ENCODE measurements at places on chromosomes 4 and X.

GRCh38 chrX:23782455-23782854, 518 bp upstream of the SAT1 start:
- H3K27ac ChIP-seq, result peak overlapping the region; percentile 94
- DNase-seq, result no peak
- H3K36me3 ChIP-seq, result peaks cover 9% of the 10 kb centered on the region
- H3K4me3 ChIP-seq, result peak overlapping the region; percentile 72

GRCh38 chr4:3070709-3071500, 3.4 kb downstream of the HTT-AS start:
- no peak overlapping the region for H3K4me3 ChIP-seq
- no peak overlapping the region for H3K27ac ChIP-seq
- DNase-seq, result no peak
- H3K4me1 ChIP-seq, result peaks cover 20% of the 10 kb centered on the region
- no peaks in the 10 kb centered on the region for H3K36me3 ChIP-seq
- H3K27me3 ChIP-seq, result no peaks in the 10 kb centered on the region

DNA sequence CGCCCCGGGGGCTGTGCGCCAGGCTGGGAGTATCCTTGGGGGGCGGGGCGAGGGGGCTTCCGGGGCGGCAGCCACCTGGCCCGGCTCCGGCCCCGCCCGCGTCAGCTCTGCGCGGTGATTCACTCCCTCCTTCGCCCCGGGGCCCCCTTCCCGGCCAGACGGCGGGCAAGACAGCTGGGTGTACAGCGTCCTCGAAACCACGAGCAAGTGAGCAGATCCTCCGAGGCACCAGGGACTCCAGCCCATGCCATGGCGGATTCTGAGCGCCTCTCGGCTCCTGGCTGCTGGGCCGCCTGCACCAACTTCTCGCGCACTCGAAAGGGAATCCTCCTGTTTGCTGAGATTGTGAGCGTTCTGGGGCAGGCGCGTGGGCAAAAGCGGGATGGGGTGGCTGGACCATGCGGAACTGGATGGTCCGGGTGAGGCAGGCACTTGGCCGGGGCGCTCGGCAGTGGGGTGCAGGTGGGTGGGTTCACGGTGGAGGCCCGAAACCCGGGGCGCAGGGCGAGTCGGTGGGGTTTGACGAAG, at the start of gene PLP2:
PLP2 (plus strand) TSS at position 147 of the 528 bp plus-strand sequence; CDS start at position 250, 103 bp downstream.
- DNase-seq, result no peak
- no peaks in the 10 kb centered on the region for H3K36me3 ChIP-seq
- H3K27me3 ChIP-seq, result no peaks in the 10 kb centered on the region
- H3K4me3 ChIP-seq, result peak within 1 kb of the TSS; percentile 87
- H3K27ac ChIP-seq, result peak within 1 kb of the TSS; percentile 97
- H3K4me1 ChIP-seq, result peaks cover 16% of the 10 kb centered on the region

DNA sequence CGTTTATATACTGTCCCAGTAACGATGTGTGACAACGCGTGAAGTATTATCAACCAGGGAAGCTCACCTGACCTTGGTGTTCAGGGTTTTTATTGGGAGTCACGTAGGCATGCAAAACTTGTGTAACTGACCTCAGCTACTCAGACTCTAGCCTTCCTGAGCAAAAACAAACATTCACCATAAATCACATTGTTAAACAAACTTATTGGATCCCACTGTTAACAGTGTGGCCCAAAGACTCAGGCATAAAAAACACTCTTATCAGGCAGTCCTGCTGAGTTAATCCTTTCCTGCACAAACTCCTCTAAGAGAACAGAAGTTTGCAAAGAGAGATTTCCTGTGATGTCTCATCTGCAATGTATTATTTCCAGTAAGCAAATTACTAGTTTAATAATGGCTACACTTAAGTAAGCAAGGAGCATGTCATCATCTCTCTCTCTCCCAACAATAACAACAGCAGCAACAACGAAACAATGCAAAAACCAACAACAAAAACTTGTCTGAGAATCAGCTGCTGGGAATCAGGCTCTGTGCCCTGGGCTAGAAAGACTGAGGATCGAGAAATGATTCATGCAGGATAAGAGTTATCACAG, 12.0 kb downstream of the GAGE1 start:
- H3K36me3 ChIP-seq, result no peaks in the 10 kb centered on the region
- H3K27ac ChIP-seq, result no peak overlapping the region
- H3K4me3 ChIP-seq, result no peak overlapping the region
- H3K27me3 ChIP-seq, result no peaks in the 10 kb centered on the region

GRCh38 chrX:119008110-119008744, 33.8 kb downstream of the LONRF3 start:
- H3K36me3 ChIP-seq, result peaks cover 10% of the 10 kb centered on the region
- H3K27ac ChIP-seq, result no peak overlapping the region
- DNase-seq, result no peak
- H3K4me1 ChIP-seq, result no peaks in the 10 kb centered on the region

DNA sequence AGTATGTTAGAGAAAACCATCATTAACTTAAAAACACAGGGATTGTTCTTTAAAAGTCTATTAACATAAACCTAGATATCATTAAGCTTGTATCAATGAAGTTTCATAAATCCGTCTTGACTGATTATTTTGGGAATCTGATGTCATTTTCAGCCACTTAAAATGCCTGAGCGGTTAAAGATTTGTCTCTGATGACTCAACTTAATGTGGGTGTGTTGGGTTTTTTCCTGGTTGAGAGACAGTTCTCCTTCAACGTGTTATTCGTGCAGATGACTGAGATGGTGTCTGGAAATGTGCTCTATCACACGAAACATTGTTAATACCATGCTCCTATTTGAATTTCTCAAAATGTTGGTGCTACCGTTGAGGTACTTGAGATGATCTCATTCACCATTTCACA, 227.3 kb upstream of the TENM3 start:
- no peak overlapping the region for H3K4me3 ChIP-seq
- H3K27me3 ChIP-seq, result no peaks in the 10 kb centered on the region
- H3K36me3 ChIP-seq, result no peaks in the 10 kb centered on the region

Data from tibial artery (tissue), 4 donors.